ENCODE measurements at places on chromosomes 1 and 21.
A peak's percentile ranks its signal among the peaks of the same experiment; 100 is the strongest.

DNA sequence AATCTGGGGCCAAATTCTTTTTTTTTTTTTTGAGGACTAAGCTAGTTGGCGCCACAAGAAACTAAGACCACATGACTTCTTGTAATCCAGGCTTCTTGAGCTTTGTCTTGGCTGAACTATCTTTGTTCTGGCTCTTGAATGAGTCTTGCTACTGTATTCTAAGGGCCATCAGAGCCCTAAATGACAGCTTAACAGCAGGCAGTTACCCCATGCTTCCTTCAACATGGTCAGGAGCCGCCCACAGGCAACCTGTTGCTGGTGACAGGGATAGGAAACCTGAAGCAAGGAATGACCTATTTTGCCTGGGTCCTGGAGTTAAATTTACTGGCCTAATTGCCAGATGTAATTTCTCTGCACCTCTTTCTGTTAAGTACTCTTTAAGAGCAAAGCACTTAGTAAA lies 188.2 kb upstream of the PLXNA2 start:
- H3K4me3 ChIP-seq: no peak overlapping the region
- no peaks in the 10 kb centered on the region for H3K36me3 ChIP-seq
- no peak overlapping the region for H3K27ac ChIP-seq
- H3K4me1 ChIP-seq: no peaks in the 10 kb centered on the region
- H3K27me3 ChIP-seq: peaks cover 6% of the 10 kb centered on the region

DNA sequence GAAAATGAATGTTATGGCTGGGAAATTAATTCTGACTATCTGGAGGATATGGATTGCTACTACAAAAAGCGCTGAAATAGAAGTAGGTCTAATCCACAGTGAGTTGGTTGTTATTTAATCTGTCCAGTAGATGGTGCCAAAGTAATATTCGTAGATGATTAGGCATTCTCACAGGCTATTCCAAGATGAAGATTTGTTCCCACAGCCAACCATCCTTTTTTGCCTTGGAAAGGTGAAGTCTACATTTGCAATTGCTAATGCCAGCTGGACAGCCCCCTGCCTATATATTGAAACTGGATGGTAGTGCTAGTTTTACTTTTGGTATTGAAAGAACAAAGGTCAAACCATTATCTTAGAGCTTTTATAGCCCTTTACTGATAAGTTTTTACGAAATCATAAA lies 43.8 kb downstream of the RBM11 start:
- no peaks in the 10 kb centered on the region for H3K27me3 ChIP-seq
- H3K36me3 ChIP-seq: no peaks in the 10 kb centered on the region
- H3K27ac ChIP-seq: no peak overlapping the region
- H3K4me3 ChIP-seq: no peak overlapping the region

DNA sequence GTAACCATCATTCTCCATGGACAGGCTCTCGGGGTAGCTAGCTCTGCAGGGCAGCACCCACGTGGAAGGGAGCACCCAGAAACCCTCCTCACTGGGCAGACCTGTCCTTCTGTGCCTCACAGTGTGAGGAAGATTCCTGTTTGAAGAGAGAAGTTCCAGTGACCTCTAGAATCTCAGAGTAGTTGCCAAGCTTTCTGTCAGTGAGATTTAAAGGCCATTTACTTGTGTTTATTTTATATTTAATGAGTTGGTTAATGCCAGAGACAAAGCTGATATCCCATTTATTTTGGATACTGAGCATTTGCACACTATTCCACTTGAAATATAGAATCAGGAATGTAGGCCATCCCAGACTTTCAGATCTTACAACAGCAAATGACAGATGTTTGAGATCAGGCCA lies 28.7 kb downstream of the MTARC1 start:
- H3K27ac ChIP-seq: no peak overlapping the region
- H3K4me3 ChIP-seq: no peak overlapping the region
- H3K27me3 ChIP-seq: peaks cover 23% of the 10 kb centered on the region
- peaks cover 4% of the 10 kb centered on the region for H3K4me1 ChIP-seq
- DNase-seq: no peak
- no peaks in the 10 kb centered on the region for H3K36me3 ChIP-seq

- DNase-seq: no peak
- H3K27ac ChIP-seq: no peak overlapping the region
- H3K36me3 ChIP-seq: no peaks in the 10 kb centered on the region
- peaks cover 21% of the 10 kb centered on the region for H3K27me3 ChIP-seq
- H3K4me3 ChIP-seq: no peak overlapping the region
Measured at GRCh38 chr1:156998840-156999500, 46.6 kb downstream of the ARHGEF11 start.

DNA sequence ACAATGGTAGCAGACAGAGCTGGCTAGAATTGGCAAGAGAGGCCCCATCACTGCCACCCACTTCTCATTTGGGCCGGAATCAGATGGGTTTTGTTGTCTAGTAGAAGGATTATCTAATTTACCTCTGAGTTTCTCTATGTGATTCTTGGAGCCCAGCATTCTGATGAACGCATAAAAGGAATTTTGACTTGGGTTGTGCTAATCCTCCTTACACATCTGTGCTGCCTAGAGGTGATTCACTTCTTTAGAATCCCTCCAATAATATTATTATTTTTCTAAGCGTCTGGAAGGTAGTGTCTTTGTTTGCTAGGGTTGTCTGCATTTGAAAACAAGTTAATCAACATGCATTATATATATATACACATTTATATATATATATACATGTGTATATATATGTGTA lies 118.1 kb downstream of the RUNX1 start:
- no peak for DNase-seq
- H3K27ac ChIP-seq: no peak overlapping the region
- no peak overlapping the region for H3K4me3 ChIP-seq
- peaks cover 81% of the 10 kb centered on the region for H3K4me1 ChIP-seq
- H3K27me3 ChIP-seq: no peaks in the 10 kb centered on the region

GRCh38 chr1:20188455-20188817 lies 2.1 kb upstream of the PLA2G2C start:
- no peak overlapping the region for H3K27ac ChIP-seq
- H3K36me3 ChIP-seq: no peaks in the 10 kb centered on the region
- DNase-seq: no peak
- no peaks in the 10 kb centered on the region for H3K27me3 ChIP-seq
- H3K4me1 ChIP-seq: peaks cover 31% of the 10 kb centered on the region

GRCh38 chr1:111247125-111247838 lies 19.8 kb downstream of the CHI3L2 start:
- no peak for DNase-seq
- no peak overlapping the region for H3K27ac ChIP-seq
- H3K27me3 ChIP-seq: no peaks in the 10 kb centered on the region

DNA sequence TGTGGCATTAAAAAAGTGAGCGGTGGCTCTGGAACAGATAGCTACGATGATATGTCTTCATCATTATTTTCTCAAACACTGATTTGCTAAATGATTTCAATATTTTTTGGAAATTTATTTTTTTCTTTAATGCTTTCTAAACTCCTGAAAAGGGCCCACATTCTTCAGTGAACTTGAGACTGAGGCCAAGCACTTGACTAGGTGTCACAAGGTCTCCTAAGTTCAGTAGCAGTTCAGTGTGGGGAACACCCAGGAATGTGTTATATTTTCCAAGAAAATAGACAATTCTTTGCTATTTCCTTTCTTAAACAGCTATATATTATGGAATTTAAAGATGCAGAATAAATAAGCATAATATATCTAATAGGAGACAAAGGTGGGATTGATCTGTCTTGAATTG lies 850.9 kb downstream of the USP25 start:
- H3K4me3 ChIP-seq: no peak overlapping the region
- no peak for DNase-seq
- H3K4me1 ChIP-seq: no peaks in the 10 kb centered on the region
- H3K36me3 ChIP-seq: no peaks in the 10 kb centered on the region
- H3K27me3 ChIP-seq: no peaks in the 10 kb centered on the region

GRCh38 chr1:116485976-116486375 lies 84.8 kb downstream of the CD58 start:
- H3K4me3 ChIP-seq: no peak overlapping the region
- H3K27ac ChIP-seq: no peak overlapping the region
- H3K4me1 ChIP-seq: no peaks in the 10 kb centered on the region
- DNase-seq: no peak
- H3K27me3 ChIP-seq: no peaks in the 10 kb centered on the region

- DNase-seq: no peak
- peaks cover 9% of the 10 kb centered on the region for H3K4me1 ChIP-seq
- no peak overlapping the region for H3K27ac ChIP-seq
- peaks cover 15% of the 10 kb centered on the region for H3K27me3 ChIP-seq
Measured at GRCh38 chr1:148354284-148354912, 128.7 kb downstream of the PPIAL4G start.

DNA sequence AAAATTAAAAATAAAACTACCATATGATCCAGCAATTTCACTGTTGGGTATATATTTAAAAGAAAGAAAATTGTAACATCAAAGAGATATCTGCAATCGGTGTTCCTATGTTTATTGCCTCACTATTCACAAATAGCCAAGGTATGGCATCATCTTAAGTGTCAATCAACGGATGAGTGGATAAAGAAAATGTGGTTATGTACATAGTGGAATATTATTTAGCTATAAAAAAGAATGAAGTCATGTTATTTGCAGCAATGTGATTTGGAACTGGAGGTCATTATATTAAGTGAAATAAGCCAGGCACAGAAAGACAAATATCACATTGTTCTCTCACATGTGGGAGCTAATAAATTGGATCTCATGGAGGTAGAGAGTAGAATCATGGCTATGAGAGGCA lies 76.3 kb downstream of the RD3 start:
- H3K4me1 ChIP-seq: peaks cover 17% of the 10 kb centered on the region
- H3K27me3 ChIP-seq: no peaks in the 10 kb centered on the region
- peak overlapping the region; percentile 46 for H3K4me3 ChIP-seq
- DNase-seq: no peak
- peak overlapping the region; percentile 1 for H3K27ac ChIP-seq

DNA sequence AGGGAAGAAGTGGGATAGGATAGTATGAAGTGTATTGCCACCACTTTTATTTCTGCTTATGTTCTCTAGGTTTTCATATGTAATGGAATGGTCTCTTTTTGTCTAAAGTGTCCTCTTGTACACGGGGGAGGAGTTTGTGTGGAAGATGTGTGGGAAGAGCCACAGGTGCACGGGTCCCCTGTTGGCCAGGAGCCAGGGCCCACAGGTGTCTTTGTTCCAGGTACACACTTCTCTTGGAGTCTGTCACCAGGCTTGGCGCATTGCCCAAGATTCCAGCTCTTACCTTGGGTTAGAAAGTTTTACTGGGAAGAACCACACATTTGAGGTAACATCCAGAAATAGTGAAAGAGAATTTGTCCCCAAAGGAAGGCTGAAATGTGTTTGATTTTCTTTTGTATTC lies 10.5 kb downstream of the TENT5C start:
- peaks cover 17% of the 10 kb centered on the region for H3K4me1 ChIP-seq
- no peak overlapping the region for H3K4me3 ChIP-seq
- H3K27ac ChIP-seq: no peak overlapping the region
- DNase-seq: no peak
- H3K36me3 ChIP-seq: no peaks in the 10 kb centered on the region
- H3K27me3 ChIP-seq: peaks cover 19% of the 10 kb centered on the region

- peaks cover 57% of the 10 kb centered on the region for H3K4me1 ChIP-seq
- DNase-seq: no peak
Measured at GRCh38 chr1:225996946-225997545, 2.1 kb downstream of the SDE2 start.

GRCh38 chr1:192552760-192553191 lies 22.8 kb upstream of the RGS1 start:
- DNase-seq: no peak
- no peak overlapping the region for H3K4me3 ChIP-seq
- H3K4me1 ChIP-seq: peaks cover 23% of the 10 kb centered on the region
- no peaks in the 10 kb centered on the region for H3K36me3 ChIP-seq
- peaks cover 4% of the 10 kb centered on the region for H3K27me3 ChIP-seq
- no peak overlapping the region for H3K27ac ChIP-seq

All from naive thymus-derived CD8-positive, alpha-beta T cell (primary cell).